ENCODE measurements at places on chromosomes 5 and 9. TPM values are rescaled to one million over a fixed set of nuclear protein-coding genes. Genes with fewer than 3 reads are reported as not detected.

GRCh38 chr9:89295400-89295799 is 15.6 kb upstream of the CKS2 start:
- DNase-seq, result no peak

Gene STK32A
- polyA plus RNA-seq, result 0.49 TPM

Gene SHOC1
- polyA plus RNA-seq, result 0.26 TPM

GRCh38 chr5:45627076-45627656 is 69.0 kb downstream of the HCN1 start:
- DNase-seq, result no peak

Gene PMPCA
- polyA plus RNA-seq, result 39.9 TPM

- DNase-seq, result peak; percentile 69
Measured at GRCh38 chr9:36074870-36075532, 38.3 kb downstream of the RECK start.

DNA sequence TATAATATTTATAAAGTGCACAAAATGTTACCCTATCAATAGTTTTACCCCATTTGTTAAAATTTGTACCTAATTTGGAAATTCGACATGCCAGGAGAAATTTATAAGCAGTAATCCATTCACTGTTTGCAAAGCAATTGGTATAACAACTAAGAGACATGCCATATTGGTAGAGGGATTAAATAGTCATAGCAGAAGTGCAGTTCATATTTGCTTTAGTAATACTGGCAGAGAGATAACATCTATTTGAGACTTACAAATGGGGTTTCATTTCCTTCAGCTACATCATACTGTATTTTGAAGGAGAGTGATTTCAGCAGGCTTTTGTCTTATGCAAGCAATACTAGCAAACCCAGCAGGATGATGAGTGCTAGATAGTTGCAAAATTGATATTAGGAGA is 610.4 kb upstream of the CDH10 start:
- no peak for DNase-seq

DNA sequence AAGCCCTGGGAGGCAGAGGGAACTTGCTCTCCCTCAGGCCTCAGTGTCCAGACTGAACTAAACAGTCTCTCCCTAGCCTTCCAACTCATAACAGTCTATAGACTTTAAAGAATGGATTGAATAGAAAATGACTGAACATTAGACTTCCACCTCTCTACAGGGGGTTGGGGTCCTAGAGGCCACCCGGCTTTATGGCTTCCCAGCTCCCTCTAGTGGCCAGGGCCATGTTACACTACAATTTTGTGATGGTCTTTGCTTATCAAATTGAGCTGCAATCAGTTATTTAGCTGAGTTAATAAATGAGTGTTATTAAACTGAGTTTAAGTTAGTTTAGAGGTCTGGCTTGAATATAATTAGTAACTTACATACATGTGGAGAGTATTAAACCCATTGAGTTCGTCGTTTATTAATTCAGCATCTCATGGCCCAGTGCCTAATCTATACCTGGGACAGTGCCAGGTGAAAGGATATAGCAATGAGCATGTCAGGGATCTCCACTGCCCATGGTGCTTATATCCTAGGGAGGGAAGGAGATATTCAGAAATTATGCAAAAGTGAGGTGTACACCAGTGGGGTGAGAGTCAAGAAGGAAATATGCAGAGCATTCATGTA is 105.2 kb downstream of the SH3TC2 start:
- no peak for DNase-seq

DNA sequence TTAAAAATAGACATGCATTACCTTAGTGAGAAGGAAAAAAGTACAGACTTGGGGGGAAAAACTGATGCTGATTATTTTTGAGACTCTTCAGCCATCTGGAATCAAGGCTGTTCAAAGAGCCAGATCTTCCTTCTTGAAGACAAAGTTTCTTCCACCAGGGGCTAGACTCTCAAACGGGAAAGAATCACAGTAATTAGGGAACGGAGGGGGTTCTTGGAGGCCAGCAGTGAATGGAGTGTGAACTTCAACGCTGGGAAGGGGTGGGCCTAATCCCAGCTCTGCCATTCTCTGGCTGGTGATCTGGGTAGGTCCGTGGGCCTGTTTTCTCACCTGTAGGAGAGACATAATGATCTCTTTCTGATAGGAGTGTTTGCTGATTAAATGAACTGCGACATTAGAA is 21.1 kb upstream of the LHX2 start:
- no peak for DNase-seq

DNA sequence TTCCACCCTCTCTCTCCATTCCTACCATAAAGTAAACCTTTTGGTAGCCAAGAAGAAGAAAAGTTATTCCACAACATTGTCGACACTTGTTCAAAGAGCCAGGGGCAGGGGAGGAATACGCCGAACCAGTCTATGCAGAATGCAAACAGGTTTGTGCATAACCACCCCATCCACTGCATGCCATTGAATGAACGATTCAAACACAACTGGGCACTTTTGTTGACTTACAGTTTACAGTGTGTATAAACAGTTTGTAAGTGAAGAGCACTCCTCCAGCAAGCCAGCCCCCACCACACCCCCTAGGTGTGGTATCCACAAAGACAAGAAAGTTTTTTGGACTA is 6.8 kb upstream of the S1PR3 start:
- DNase-seq, result no peak

DNA sequence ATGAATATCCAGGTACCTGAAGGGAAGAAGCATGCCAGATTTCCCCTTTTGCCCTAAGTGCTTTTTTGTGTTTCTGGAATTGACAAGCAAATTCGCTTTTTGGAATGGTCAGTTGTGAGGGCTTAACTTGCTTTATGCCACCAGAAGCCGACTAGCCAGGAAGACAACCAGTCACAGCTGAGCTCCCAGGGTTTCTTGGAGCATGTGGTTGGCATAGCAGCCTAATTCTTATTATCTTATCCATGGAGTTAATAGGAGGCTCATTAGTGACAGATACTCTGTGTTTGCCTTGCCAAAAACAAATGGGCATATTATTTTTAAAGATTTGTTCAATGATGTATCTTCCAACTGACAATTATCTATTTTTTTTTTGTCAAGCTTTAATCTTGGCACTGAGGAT is 500.7 kb downstream of the PTPRD start:
- no peak for DNase-seq

GRCh38 chr9:129834489-129835127 is 467 bp downstream of the C9orf78 start:
- DNase-seq, result no peak

Gene FOXI1
- polyA plus RNA-seq, result not detected

Gene PCDHB2
- 4.4 TPM for polyA plus RNA-seq

Gene GLDC
- polyA plus RNA-seq, result 1.3 TPM

DNA sequence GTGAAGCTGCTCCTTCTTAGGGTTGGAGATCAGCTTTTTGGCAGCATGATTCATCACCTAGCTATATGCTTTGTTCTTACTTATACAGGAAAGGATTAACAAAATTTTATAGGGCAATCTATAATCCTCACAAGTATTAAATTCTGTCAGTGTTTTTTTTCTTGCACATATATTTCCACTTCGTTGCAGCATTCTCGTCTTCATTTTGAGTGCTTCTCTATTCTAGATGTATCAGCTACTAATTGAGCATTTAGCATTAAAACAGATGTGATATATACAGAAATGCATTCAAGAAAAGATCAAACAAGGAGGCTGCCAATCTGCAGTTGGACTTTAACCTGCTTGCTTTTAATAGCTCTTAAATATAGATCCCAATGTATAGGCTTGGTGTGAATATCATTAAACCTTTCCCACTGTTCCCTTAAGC is 3.6 kb upstream of the CTXN3 start:
- no peak for DNase-seq

Gene BSPRY
- 0.52 TPM for polyA plus RNA-seq

GRCh38 chr5:128213340-128213739 is 129.8 kb downstream of the SLC12A2 start:
- DNase-seq, result peak; percentile 79

Gene FYB1
- 3.8 TPM for polyA plus RNA-seq

GRCh38 chr5:130975299-130975698 is 189.8 kb downstream of the HINT1 start:
- no peak for DNase-seq

DNA sequence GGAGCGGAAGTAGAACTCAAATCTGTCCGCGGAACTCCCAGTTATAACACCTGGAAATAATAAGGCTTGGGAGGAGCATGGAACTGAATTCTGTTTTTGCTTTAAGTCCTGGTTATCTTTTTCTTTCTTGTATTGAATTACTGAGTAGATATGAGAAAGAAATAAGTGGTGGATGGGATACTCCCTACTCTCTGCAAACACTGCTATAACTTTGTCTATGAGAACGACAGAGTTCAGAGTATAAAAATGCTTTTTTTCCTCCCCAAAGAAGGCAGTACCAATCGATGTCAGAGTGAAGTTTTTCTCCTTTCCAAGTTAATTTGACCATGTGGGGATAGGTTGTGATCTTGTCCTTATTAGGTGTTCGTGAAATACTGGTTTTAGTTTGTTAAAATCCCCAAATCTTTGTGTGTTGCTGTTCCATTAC is 1.2 kb downstream of the RIC1 start:
- peak; percentile 54 for DNase-seq

DNA sequence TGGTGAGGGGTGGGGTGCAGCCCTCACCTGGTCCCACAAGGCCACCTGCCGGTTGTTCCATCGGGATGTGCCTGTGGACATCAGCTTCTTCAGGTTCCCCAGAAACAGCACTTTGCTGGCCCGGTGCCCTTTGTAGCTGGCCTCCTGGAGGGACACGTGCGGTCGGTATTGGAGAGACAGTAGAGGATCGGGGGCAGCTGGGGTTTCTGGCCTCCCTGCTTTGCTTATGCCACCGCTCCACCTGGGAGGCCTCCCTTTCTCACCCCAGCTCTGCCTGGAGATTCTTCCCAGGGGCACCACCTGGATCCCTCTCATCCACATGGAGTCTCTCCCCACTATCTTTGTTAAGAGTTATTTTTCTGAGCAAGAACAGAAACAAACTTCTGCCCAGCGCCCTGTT is 13.1 kb upstream of the TRIM14 start:
- no peak for DNase-seq

GRCh38 chr5:6595405-6595804 is 37.4 kb downstream of the NSUN2 start:
- no peak for DNase-seq

DNA sequence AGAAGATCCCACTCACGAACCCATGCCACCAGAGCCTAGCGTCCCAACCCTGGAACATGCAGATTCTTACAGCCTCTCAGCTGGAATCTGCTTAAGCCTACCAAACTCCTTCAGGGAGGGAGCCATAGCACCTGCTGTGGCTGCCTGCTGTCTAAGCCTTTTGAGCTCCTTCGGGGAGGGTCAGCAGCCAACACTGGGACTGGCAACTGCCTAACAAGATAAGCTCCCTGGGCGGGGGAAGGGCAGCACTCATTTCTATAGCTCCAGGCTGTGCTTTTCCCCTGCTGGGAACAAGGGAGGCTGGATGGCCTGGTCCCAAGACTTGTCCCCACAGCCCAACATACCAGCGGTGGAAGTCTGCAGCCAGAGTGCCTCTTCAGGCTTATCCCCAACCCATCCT is 199.1 kb upstream of the OR13F1 start:
- no peak for DNase-seq

Gene QRFP
- 0.35 TPM for polyA plus RNA-seq

DNA sequence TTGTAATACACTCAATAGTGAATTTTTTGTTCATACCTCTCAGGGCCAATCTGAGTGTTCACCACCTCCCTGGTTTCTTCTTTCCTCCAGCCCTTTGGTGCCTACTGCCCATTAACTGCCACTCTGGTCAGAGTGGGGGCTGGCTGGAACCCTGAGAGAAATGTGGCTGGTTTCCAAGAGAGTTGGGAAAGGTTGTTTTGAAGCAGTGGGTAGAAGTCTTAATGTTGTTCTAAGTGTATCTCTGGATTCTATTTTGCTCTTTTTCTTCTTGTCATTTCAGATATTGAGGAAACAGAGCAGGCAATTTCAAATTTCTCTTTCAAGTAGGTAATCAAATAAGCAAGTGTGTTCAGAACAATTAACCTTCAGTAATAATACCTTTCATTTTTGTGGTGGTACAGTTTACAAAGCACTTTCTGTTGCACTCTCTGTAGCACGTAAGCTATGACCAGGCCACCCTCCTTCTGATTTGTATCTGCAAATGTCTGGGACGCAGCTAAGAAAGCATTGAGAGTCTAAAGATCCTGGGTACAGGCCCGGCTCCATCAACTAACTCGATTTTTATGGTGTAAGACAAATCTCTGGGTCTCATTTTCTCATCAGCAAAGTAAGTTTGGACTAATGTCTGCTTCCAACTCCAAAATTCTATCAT is 8.4 kb downstream of the SLC1A3 start:
- DNase-seq, result no peak

Gene FCN2
- not detected for polyA plus RNA-seq

Gene TAS2R1
- not detected for polyA plus RNA-seq

DNA sequence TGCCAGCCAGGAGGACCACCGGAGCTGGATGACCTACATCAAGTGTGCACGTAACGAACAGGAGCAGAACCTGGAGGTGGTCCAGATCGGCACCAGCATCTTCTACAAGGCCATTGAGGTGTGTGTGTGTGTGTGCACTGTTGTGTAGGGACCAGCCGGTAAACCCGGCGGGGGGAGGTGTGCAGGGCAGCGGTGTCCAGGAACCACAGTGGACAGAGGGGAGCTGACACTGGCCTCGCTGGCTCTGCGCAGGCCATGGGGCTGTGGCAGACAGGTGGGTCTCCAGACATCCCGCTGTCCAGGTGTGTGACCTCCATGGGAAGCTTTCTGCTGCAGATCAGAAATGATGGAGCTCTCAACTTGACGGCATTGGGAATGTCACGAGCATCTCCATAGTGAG is 3.8 kb downstream of the PRDM12 start:
- DNase-seq, result no peak

- no peak for DNase-seq
Measured at GRCh38 chr9:130344366-130344765, 78.8 kb downstream of the HMCN2 start.

DNA sequence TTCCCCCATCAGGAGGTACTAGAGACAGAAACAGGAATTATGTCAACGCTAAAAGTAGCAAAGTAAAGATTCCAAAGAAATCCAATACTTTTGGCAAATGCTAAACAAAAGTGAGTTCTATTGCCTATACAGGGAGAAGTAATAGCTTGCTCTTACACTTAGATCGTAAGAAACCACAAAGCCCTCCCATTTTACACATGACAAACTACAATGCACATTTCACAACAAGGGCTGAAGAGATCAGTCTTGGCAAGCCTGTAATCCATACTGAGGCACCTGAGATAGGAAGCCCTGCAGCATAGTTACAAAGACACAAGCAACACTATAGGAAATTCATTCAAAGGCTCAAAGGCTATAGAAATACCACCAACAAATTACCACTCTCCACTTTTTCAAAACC is 7.7 kb downstream of the HNRNPK start:
- no peak for DNase-seq

DNA sequence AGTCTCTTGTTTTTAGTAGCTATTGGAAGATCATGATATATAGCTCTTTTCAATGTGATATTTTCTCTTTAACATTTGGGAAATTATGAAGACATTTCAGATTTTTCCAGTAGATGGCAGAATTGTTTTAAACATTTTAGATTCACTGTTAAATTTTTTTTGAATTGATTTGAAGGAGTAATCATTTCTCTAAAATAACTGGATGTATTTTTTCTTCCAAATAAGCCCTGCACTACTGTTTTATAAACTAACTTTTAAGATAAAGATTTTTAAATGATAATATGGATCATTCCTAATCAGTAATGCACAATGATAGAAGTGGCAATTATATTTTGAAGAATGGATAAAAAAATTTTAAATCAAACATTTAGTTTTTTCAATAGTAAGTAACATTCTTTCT is 14.2 kb downstream of the NDUFAF2 start:
- DNase-seq, result peak; percentile 2

Gene CERCAM
- polyA plus RNA-seq, result 114 TPM

Gene DBH
- 0.54 TPM for polyA plus RNA-seq

Gene BTNL8
- not detected for polyA plus RNA-seq
